HS-27A (cell line): ENCODE measurements at places on chromosomes 6 and 20.

GRCh38 chr6:64681416-64682160 lies 1025.4 kb downstream of the EYS start:
- no peak for DNase-seq

- DNase-seq = no peak
Observed at GRCh38 chr20:57787990-57788781, 78.4 kb upstream of the PMEPA1 start.

DNA sequence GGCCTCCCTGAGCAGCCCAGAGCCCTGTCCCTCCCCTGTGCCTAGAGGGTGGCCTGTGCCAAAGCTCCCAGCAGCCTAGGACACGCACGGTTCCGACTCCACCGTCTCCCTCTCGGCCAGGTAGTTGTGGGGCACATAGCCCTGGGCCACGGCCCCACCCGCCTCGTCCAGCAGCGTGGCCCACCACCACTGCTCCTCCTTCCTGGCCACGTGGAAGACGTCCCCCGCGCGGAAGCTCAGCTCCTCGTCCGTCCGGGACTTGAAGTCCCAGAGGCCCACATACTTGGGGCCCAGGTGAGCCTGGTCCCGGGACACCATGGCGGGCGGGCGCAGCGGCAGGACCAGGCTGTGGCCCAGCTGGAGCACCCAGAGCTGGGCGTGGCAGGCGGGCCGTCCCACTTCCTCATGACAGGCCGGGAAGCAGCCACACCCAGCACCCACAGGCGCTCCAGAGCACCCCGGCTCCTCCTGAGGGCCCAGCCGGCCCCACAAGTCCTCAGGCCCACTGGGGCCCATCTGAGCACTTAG lies at the start of gene PTK6:
TSS of gene PTK6 (minus strand) at position 380 of the 528 bp plus-strand sequence. CDS start at position 318, 62 bp downstream.
- DNase-seq = no peak

DNA sequence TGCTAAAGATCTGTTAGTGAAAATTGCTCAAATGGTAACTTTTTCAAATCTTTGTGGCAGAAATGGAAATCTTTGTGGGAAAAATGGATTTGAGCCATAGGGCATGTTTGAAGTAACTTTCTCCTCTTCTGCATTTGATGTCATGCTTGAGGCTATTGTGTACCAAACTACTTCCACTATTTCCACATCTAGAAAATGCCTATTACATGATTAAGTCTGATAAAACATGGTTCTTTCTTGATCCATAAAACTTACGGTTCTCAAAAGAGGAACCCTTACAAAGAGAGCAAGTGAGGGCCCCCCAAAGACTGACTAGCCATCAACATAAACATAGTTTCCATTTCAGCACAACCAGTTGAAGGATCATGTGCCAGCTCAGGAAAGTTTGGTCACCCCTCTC lies 150.6 kb downstream of the NFATC2 start:
- no peak for DNase-seq

GRCh38 chr20:24098886-24099285 lies 110.3 kb upstream of the GGTLC1 start:
- DNase-seq = no peak
